Activated CD8-positive, alpha-beta T cell treated with anti-CD3 and anti-CD28 coated beads for 36 hours (primary cell): ENCODE measurements at places on chromosomes 6 and 20. TPM values are rescaled to one million over a fixed set of nuclear protein-coding genes. Genes with fewer than 3 reads are reported as not detected.

- DNase-seq, result no peak
Measured at GRCh38 chr6:34836451-34836850, 44.6 kb downstream of the BLTP3A start.

DNA sequence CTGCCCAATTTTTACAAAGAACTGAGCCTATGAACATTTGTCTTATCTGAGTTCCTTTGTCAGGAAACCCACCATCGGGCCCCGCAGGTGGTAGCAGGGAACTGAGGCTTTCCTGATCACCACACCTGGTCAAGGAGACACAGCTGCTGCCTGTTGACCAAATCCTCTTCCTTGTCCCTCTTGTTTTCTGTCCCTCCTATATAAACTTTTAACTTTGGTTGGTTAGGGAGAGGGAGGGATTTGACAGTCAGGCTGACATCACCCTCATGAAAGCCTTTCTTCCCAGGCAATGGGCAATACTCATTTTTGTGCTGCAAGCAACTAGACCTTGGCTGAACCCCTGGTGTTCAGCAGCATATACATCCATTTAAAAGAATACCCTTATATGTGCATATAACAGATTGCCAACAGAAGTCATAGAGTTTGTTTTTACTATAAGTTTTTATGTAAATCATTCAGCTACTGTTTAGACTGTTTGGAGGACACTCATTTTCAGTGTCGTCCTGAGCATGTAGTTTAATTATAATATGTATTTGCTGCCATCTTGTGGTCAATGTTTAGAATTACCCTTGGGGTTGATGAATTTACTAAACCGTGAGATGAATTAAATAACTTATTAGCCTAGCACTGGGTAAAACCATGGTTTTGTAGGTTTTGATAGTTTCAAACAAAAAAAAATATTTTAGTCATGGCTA, 17.0 kb downstream of the CRISP1 start:
- no peak for DNase-seq

GRCh38 chr20:6700563-6701329, 66.7 kb upstream of the BMP2 start:
- no peak for DNase-seq

- DNase-seq, result peak; percentile 38
Measured at GRCh38 chr6:107061125-107062020, 33.4 kb downstream of the MTRES1 start.

DNA sequence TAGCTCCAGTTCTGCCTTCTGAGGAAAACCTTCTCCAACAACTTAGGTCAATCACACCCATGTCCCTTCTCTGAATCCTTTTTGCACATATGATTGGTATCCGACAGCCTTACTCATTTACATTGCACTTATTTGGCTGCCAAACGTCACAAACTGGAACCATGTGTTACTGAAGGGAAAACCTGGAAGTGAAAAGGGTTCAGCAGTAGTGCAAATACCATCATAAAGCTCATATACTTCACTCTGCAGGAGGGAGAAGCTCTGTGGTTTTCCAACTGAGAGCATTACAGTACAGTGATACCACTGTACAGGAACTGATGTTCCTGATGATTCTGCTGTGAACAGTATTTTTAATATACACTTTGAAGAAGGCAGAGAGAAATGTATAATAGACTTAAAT, 87.8 kb downstream of the SLC16A10 start:
- DNase-seq, result no peak

- DNase-seq, result no peak
Measured at GRCh38 chr6:119182875-119183274, 104.4 kb upstream of the FAM184A start.

DNA sequence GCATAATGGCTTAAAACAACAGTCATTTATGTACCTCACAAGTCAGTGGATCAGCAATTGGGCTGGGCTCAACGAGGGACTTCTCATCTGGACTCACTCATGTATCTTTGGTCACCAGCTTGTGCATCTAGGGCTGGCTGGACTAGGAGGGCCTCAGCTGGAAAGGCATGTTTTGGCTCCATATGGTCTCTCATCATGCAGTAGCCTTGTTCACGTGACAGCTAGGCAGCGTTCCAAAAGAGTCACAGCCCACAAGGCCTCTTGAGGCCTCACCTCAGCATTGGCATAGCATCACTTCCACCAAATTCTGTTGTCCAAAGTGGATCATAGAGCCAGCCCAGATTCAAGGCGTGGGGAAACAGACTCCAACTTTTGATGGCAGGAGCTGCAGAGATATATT, 110.1 kb downstream of the MAFB start:
- DNase-seq, result no peak

GRCh38 chr6:170012037-170012330, 260.6 kb downstream of the ERMARD start:
- no peak for DNase-seq

DNA sequence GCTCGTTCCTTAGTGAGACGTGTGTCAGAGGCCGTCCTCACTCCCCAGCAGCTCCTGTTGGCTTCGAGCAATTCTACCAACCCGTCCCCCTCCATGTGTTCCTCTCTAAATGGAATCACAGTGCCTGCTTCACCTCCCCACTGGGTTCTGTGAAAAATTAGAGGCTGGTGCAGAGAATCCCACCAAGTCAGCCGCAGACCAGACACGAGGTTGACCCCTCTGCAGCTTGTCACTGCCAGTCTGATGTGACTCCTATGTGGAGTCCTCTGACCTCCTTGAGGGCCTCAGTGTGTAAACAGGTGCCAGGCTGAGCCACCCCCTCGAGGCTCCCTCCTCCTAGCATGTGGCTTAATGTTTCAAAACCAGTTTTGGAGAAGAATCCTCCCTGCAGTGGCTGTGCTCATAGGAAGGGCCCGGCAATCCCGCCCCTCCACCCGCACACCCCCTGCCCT, 12.6 kb upstream of the IRF4 start:
- DNase-seq, result no peak

DNA sequence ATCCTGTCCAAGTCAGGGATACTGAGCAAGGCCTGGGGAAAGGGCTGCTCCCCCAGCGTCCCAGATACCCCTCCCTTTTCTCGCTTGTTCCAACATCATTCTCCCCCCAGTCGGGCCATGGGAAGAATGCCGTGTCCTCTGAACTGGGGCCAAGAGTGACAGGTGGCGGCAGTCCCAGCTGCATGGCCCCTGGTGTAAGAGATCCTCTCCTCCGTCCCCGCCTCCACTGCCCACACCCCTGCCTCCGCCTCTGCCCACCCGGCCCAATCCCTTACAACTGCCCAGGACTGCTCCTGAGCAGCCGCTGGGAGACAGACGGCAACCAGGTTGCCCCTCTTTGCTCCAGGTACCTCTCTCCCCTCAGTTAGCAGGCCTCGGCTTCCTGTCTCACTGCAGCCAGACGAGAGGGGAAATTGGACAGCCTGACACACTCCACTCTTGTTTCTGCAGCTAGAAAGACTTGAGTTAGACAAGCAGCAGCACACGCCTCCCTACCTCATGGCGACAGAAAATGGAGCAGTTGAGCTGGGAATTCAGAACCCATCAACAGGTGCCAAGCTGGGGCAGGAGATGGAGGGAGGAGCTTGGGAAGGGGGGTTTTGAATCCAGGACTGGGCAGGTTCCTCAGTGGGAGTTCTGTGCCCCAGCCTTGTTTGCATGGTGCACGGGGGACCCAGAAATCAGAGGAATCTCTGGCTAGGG, at the start of gene MYLK2:
Gene MYLK2 (plus strand): TSS at position 274 of the 702 bp plus-strand sequence. CDS start 225 bp downstream, at position 499.
- DNase-seq, result no peak

DNA sequence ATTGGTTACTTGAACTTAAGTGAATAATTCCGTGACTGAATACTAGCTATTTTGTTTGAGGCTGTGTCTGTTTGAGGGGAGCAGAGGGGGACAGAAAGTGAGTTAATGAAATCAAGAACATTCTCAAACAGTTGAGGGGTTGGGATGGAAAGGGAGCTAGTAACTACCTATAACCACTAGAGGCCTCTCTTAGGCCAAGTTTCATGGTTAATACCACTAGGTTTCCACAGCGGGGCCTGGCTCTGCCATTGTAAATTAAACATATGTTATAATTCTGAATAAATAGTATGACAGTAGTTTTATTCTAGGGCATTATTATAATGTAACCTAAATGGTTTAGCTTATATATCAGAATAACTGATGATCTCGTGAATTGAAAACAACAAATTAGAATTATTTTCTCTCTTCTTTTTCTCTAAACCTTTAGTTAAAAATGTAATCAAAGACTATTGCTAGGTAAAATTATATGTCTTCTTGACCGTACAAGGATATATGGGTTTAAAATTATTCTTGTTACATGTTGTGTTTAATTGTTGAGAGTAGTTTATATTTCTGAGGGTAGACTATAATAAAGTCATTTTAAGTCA, 108.1 kb downstream of the BCKDHB start:
- peak; percentile 41 for DNase-seq

DNA sequence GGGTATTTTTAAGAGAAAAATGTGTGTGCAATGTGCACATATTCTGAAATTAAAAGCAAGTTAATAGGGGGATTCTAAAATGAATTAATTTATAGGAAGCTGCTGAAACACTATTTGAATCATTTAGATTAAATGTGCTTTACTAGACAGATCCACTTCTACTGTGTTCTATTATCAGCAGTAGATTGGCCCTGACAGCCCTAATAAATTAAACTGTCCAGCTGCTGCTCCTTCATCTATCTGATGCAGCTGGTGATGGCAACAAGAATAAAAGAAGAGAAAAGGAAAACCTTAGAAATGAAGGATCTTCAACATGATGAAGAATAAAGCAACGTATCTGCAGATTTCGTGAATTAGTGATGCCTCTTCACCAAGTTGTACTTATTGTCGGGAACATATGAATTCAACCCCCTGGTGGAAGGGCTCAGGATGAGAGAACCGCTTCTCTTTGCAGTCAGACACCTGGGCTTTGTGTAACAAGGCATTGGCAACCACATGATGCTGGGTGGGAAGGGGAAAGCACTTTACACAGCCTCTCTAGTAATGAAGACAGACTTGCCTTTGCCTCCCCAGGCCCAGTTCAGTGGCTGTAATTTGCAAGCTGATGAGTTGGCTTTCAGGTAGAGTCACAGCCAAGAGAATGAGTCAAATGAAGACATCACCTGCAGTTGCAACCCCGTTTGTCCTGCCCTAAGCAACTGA, 94.4 kb downstream of the LAMP5 start:
- no peak for DNase-seq

GRCh38 chr20:60446267-60447111, 488.3 kb downstream of the CDH26 start:
- no peak for DNase-seq

The TMEM217 gene
- 4.0 TPM for total RNA-seq

The NR2E1 gene
- total RNA-seq, result not detected

The HUS1B gene
- 1.0 TPM for total RNA-seq

The XKR7 gene
- total RNA-seq, result not detected

The PTCRA gene
- total RNA-seq, result not detected

The GATA5 gene
- not detected for total RNA-seq

The SNRPB2 gene
- total RNA-seq, result 108 TPM

The JPH2 gene
- 0.47 TPM for total RNA-seq

The IMPG1 gene
- not detected for total RNA-seq

The SLC32A1 gene
- not detected for total RNA-seq

The CALHM6 gene
- total RNA-seq, result 11.3 TPM

The ADAM33 gene
- total RNA-seq, result not detected

The GLO1 gene
- 135 TPM for total RNA-seq
